ENCODE measurements at places on chromosomes 13 and 19.

DNA sequence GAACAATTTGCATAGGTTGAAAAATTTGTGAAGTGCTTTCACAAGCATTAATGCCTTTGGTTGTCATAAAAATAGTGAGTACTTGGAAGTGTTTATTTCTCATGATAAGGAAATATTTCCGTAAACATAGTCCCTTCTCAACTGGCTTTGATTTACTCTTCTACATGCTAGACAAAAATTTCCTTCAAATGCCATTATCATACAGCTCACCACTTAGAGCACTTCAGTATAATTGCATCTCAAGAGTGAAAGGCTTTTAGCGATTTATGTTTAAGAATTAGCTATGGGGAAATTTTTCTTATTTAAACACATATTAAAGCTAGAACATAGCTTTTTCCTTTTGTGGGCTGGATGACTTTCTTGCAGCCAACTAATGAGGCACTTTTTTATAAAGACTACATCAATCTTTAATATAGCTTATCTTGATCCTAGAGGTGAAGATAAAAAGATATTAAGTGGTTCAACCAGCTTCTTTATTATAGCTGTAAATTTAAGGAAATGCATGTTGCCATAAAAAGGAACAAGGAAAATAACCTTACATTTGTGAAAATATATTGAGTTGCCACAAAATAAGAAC is 656.8 kb downstream of the SLITRK6 start:
- DNase-seq = no peak

- DNase-seq = no peak
Measured at GRCh38 chr13:109214393-109214792, 572.0 kb downstream of the IRS2 start.

DNA sequence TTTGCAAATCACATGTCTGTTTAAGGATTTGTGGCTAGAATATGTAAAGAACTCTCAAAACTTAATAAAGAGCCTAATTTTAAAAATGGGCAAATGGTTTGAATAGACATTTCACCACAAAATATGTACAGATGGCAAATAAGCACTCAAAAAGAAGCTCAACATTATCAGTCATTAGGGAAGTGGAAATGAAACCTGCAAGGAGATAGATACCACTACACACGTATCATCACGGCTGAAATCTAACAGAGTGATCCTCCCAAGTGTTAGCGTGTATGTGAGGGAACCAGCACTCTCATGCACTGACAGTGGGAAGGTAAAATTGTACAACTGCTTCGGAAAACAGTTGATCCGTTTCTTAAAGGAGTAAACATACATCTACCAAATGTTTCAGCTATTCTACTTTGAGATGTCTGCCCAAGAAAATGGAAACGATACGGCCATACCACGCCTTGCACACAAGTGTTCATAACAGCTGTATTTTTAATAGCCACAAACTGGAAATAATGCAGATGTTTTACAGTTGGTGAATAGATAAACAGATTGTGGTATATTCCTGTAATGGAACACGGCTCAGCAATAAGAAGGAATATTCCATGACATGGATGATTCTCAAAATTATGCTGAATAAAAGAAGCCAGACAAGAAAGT is 14.5 kb downstream of the ARHGEF7 start:
- DNase-seq = no peak

DNA sequence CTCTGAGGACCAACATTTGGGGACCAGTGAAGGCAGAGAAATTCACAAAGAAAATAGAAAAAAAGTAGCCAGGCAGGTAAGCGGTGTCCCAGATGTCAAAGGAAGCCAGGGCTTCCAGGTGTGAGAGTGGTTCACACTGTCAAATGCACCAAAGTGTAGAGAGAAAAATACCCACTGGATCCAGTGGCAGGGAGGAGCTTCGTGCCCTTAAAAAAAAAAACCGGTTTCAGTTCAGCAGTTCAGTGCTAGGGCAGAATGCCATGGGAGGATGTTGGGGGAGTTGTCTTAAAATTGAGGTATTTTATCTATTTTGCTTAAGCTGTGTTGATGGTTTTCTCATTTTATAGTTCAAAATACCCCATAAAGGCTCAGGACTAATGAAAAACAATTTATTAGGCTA is 47.8 kb upstream of the C1QTNF9 start:
- no peak for DNase-seq

DNA sequence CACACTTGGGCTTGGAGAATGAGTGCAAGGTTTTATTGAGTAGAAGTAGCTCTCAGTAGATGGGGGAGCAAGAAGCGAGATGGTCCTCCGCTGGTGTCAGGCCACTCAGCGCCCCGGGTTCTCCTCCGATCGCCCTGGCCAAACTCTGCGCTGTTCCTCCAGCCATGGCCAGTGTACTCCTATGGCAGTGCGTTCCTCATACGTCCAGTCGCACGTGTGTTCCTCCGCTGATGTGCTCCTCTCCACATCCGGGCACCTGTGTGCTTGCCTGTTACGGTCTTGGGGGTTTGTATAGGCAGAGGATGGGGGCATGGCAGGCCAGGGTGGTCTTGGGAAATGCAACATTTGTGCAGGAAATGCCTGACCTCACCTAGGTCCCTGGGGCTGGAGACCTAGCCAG is 1899.4 kb downstream of the PCDH9 start:
- no peak for DNase-seq

DNA sequence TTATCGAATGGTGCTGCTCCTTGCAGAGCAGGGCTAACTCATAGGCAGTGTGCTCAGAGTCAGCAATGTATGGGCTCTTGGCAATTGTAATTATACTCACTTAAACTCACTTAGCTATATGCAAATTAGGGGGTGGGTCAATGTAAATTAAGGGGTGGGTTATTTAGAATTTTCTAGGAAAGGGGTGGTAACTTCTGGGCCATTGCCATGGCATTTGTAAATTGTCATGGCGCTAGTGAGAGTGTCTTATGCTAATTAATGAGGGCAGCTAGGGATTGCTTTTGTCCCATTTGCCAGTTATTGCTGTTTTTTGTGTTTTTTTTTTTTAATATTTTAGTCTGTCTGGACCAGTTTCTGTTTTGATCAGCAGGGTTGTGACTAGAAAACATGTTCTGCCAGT is 68.4 kb downstream of the DIAPH3 start:
- no peak for DNase-seq

GRCh38 chr13:26423629-26424028 is 133.9 kb upstream of the WASF3 start:
- no peak for DNase-seq

DNA sequence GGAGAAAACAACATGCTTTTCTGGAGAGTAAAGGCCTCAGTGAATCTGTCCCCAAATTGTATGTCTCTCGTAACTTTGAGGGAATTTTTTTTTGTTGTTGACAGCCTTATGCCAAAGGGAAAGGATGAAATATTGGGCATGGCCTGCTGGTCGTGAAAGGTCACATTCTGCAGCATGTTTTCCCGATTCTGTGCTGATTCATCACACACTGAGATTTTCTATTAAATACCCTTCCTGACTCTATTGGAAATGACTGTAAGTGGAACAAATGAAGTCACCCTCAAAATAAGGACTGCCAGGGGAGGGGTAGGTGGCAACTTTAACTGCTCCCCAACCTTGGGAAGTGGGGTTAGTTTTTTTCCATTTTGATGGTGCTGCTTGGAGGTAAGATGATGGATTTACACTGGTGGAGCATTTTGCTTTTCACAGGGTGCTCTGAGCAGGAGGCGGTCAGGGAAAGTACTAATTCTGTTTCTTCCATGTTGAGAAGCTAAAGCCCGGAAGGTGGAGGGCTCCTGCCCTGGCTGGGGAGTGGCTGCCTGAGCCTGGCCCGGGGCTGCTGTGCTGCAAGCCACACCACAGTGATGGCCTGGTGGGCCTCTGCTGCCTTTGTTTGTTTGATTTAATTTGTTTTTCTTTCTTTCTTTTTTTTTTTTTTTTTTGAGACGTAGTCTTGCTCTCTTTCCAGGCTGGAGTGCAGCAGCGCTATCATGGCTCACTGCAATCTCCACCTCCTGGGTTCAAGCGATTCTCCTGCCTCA is 116.8 kb upstream of the SPATA13 start:
- no peak for DNase-seq

- no peak for DNase-seq
Measured at GRCh38 chr19:33554821-33555220, 33.2 kb upstream of the PEPD start.

- no peak for DNase-seq
Measured at GRCh38 chr13:107379407-107380155, 811.6 kb upstream of the ARGLU1 start.

DNA sequence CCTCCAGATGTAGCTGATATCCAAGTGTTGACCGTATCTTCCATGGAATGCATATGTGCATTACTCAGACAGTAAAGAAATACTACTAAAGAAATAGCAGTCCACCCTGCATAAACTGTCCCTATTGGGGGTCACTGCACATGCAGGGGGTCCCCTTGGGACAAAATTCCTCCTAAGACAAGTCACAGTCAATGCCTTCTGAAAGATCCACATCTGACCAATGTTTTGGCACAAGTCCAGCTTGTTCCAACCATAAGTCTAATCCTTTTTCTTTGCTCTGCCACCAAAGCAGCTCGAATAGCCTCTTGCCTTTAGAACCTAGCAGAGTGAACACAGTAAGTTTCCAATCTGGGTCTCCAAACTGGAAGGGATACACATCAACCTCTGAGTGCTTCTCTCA is 87.9 kb downstream of the DIAPH3 start:
- DNase-seq = no peak

- DNase-seq = no peak
Measured at GRCh38 chr19:34188408-34188807, 16.1 kb downstream of the LSM14A start.

DNA sequence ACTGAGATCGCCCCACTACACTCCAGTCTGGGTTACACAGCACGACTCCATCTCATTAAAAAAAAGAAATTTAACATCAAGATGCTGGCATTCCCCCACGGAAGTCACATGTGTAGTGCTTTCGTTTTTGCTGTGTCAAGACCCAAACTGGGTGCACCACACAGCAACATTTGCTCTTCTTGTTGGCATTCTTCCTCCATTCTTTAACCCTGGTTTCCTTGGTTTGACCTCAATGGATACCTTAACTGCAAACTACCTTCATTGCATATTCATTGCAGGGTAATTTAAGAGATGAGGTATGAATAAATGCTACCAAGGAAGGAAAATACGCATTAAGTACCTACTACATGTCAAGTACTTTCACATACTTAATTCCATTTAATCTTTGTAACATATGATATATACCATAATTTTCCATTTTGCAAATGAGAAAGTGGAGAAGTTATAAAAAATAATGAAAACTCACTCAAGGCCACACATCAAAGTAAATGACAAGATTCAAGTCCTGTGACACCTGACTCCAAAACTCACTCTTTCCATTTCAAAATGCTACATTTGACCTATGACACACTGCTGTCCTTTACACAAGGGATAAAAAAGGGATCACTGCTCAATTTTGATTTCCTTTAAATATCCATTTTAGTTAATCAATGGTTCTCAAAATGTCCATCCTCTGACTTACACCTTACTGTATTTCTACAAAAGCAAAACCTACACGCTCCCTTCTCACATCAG is 59.2 kb downstream of the STK24 start:
- no peak for DNase-seq

DNA sequence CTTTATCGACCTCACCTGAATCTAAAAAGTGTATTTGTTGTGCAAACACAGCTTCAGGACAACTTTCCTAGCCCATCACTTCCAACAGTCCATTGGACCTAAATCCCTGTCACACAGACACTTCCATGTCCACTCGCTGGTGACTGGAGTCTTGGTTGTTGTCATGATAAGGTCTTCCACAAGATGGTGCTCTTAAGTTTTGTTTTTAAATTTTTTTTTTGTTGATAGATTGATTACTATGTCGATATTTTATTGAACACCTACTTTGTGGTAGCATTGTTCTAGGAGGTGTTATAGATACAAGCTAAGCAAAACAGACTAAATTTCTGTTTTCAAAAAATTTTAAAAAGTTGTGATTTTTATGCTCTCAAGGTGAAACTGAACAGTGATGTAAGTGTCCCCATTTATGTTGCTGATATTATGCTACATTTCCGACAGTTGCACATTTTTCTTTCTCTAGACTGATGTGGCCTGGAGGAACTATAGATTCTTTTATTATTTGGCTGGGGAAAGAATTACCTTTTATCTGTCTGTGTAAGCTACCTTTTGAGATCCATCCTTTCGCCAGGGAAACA is 8.1 kb upstream of the ERICH6B start:
- DNase-seq = no peak

GRCh38 chr13:50527612-50528509 is 315.6 kb downstream of the DLEU7 start:
- no peak for DNase-seq

DNA sequence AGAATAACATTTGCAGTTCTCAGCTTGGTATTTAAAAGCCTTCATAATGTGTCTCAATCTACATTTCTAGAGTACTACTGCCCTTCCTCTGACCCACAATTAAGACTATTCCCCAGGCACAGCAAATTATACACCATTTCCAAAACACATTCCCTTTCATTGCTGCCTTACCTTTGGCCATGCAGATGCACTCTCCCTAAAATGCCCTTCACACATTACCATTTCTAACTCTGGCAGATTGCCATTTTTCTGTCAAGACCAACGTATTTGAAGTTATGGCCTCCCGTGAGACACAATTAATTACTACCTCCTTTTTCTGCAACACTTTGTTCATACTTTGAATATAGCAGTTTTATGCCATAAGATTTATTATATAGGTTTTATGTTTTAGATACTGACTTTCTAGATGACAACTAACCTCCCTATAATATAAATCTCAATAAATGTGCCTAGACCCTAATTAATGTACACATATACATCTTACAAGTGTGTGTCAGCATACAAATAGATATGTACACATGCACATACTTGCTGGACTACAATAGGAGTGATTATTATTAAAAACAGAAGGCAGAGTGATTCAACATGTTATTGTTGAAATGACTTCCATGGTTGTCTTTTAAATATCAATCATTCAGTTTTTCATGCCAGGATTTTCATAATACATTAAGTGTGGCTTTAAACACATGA is 2902.5 kb downstream of the PCDH9 start:
- DNase-seq = no peak

DNA sequence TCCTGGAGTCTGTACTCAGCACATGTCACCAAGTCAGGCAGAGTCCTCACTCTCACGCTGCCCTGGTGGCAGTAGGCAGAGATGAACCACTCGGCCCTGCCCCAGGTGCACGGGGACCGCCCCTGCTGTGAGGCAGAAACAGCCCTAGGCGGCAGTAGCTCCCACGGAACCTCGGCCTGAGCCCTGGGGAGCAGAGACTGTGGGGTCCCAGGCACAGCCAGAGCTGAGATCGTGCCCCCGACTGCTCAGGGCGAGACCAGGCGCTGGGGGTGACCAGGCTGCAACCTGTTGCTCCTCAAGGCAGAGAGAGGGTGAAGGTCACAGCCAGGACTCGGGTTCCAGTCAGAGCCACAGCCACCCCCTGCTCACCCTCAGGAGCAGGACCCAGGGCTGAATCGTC is 34.9 kb downstream of the AP1M1 start:
- no peak for DNase-seq

- no peak for DNase-seq
Measured at GRCh38 chr19:19417628-19418245, 12.3 kb downstream of the GATAD2A start.
